ENCODE measurements at places on chromosomes 2 and 18.

DNA sequence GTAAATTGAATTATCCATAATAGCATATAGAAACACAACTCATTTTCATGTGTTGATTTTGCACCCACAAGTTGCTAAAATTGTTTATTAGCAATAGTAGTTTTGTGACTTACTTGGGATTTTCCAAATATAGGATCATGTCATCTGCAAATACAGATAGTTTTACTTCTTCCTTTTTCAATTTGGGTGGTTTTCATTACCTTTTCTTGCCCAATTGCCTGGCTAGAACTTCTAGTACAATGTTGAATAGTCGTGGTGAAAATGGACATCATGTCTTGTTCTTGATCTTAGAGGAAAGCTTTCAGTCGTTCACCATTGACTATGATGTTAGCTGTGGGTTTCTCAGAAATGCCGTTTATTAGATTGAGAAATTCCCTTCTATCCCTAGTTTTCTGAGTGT is 60.2 kb upstream of the TCF7L1 start:
- no peak for DNase-seq

- no peak for DNase-seq
These were observed 34.3 kb upstream of the MTX2 start for GRCh38 chr2:176234940-176235339.

- no peak for DNase-seq
These were observed 109.8 kb downstream of the GALNT14 start for GRCh38 chr2:31028417-31028816.

- no peak for DNase-seq
These were observed 738.1 kb upstream of the LINC00305 start for GRCh38 chr18:64886995-64887394.

GRCh38 chr2:16525265-16525887 is 140.3 kb downstream of the CYRIA start:
- DNase-seq = no peak

Data from stimulated activated CD8-positive, alpha-beta memory T cell treated with anti-CD3 and anti-CD28 coated beads, Interleukin-7, amount 100 ng/mL, for 1 hour (primary cell).